ENCODE measurements at places on chromosomes 2 and 18.

- peak; percentile 51 for DNase-seq
These were observed 35.7 kb downstream of the CDC42EP3 start for GRCh38 chr2:37635504-37636380.

DNA sequence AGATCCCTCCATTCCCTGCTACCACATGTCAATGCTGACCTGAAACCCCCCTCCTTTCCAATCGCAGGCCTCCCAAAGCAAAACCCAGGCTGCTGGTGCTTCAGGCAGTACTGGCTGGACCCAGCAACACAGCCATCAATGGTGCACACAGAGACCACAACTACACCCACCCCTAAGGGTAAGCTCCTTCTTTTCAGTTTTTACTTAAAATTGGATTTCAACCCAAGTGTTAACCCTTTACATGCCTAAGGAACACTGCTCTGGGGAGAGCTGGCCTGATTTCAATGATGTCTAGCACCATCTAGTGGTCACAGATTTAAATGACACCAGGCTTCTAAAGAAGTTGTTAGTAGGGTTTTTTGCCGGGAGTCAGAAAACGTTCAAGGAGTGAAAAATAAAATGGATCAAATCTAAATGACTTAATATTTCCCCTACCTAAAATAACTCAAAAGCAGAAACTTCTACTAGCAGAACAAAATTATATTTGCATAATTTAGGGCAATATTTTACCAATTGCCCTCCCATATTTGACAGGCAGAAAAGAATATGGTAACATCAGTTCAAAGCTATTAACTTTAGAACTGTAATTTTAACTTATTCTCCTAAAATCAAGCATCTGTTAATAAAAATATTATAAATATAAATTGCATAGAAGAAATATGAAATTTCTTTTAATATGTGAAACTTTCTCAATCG is 24.6 kb downstream of the FECH start:
- no peak for DNase-seq

DNA sequence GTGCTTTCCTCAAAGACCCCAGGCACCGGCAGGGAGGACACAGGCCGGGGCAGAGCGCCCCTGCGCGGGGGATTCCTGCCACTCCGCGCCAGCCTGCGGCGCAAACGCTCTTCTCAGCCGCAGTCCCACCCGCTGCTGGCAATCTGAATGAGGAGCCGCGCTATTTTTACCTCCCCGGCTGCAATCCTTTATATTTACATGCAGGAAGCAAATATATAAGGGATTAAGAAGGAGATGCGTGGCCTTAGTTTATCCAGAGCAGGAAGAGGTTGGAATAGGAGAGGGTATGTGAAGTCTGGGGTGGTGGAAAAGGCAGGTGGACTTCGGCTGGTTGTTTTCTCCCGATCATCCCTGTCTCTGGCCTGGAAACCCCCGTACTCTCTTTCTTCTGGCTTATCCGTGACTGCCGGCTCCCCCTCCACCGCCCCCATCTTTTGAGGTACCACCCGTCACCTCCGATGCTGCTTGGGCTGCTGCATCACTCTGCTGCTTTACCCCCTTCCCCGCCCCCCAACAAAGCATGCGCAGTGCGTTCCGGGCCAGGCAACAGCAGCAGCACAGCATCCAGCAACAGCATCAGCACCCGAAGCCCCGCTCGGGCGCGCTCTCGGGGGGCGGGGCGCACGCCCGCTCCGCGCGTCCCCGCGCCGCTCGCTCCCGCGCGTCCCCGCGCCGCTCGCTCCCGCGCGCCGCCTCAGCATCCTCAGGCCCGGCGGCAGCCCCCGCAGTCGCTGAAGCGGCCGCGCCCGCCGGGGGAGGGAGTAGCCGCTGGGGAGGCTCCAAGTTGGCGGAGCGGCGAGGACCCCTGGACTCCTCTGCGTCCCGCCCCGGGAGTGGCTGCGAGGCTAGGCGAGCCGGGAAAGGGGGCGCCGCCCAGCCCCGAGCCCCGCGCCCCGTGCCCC is at the start of gene ADAM23:
TSS of gene ADAM23 (plus strand) at position 700 of the 902 bp plus-strand sequence. CDS start 335 bp downstream, outside the sequence.
- peak; percentile 20 for DNase-seq

GRCh38 chr18:55462652-55463051 is 125.3 kb downstream of the TCF4 start:
- no peak for DNase-seq

GRCh38 chr18:70334728-70335329 is 46.0 kb downstream of the SOCS6 start:
- no peak for DNase-seq

DNA sequence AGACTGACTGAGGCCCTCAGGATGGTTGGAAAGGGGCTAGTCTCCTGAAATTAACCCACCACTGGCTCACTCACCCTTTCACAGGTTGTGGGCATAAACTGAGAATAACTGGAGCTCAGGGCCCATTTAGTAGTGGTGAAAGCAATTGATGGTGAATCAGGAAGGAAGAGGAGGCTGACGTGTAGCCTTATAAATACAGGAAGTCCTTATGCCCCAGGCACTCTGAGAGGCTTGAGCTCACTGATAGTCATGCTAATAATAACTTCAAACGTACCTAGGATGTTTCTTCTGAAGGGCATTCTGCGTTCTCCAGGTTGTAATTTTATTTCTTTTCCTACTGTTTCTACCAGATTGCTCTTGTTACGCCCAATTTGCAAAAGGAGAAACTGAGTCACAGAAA is 328.4 kb downstream of the CLIP4 start:
- no peak for DNase-seq

DNA sequence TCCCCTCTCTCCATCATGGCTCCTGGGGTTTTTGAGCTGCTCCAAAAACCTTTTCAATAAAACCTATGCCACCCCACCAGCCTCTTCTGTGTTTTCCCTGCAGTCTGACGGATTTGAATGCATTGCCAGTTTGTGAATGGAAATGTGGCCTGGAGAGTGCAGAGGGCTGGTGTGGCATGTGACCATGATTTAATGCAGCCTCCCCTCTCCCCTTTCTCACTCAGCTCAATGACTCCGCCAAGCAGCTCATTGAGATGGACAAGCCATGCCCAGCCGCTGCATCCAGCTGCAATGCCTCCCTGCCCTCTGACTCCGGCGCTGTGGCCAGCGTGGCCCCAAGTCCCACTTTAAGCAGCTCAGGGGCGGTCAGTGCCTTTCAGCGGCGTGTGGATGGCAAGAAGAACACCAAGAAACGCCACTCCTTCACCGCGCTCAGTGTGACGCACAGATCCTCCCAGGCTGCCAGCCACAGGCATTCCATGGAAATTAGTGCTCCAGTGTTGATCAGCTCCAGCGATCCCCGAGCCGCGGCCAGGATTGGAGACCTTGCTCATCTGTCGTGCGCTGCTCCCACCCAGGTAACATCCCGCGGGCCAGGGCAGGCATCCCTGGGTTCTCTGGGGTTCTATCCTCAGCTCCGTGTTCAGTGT is 215.3 kb downstream of the SEPTIN10 start:
- DNase-seq = no peak

DNA sequence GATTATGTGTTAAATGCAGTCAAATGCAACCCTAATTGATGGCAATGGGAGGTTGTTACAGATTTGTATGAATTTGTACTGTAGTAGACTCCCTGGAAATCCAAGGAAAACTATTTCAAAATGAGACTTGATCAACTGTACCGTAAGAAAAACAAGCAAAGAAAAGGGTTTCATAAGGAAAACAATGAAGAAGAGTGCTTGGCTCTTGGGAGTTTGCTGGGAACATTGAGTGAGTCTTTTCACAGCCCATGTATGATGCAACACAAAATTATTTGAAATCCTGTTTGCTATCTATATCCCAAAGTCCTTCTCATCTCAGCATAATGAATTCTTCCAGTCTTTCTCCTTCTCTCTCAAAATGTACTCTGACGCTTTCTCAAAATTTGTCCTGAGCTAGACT is 67.0 kb upstream of the OSR1 start:
- DNase-seq = no peak

DNA sequence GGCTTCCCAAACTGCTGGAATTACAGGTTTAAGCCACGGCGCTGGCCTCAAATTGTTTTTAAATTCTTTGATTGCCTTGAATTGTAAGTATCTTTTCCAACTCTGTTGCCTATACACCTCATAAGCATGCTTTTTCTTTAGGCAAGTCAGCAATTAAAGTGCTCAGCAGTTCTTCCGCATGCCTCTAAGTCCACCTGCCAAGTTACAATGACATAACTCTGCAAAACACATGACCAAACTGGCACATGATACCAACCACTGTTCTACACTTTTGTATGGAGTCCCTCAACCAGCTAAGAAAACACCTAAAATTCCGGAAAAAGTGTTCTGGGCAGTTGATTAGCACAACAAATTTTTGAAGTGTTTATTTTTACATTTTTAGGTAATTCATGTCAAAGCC is 5.1 kb downstream of the TXNL4A start:
- no peak for DNase-seq

DNA sequence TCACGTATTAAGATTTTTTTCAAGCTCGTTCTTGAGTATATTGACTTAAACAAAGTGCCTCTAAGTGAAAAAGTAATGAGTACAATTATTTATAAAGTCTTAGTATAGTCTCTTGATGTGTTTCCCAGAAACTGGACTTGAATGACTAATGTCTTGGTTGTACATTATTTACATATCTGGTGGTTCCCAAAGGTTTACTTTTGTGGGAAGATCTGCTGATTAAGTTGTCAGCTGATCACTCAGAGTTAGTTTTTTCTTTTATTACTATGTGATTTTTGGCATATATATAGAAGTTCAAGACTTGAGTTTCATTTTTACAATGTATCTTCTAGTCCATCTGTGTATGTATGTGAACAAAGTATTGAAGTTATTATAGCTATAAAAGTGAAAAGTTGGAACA is 29.5 kb downstream of the RNF144A start:
- DNase-seq = no peak

DNA sequence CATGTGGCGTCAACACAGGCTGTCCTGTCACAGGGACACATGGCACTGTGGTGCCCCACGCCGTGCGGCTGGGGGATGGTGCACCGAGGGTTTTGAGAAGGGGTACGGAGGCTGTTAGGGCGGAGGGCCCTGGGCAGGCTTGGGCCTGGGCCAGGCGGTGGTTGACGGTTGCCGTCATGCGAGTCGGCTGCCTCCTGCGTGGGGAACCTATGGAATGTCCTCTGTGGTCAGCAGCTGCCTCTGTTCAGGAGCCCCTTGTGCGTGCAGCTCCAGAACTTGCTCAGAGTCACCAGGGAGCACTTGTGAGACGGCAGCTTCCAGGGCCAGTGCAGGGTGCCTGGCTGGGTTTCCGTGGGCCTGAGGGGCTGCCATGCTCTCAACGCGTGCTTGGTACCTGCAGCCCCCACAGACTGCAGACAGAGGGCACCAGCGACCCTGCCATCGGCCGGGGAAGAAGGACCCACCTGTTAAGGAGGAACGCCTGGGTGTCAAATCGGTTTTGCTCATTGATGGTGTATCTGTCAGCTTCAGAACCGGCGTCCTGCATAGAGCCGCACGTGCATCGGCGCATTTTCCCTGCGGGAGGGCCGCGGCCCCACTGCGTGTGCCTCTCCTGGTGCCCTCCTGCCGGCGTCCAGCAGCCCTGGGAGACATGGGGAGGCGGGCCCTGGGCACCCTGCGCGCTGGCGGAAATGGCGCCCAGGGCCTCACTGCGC is 10.0 kb upstream of the D2HGDH start:
- peak; percentile 18 for DNase-seq

GRCh38 chr2:11829947-11830707 is 83.7 kb downstream of the LPIN1 start:
- peak; percentile 18 for DNase-seq

DNA sequence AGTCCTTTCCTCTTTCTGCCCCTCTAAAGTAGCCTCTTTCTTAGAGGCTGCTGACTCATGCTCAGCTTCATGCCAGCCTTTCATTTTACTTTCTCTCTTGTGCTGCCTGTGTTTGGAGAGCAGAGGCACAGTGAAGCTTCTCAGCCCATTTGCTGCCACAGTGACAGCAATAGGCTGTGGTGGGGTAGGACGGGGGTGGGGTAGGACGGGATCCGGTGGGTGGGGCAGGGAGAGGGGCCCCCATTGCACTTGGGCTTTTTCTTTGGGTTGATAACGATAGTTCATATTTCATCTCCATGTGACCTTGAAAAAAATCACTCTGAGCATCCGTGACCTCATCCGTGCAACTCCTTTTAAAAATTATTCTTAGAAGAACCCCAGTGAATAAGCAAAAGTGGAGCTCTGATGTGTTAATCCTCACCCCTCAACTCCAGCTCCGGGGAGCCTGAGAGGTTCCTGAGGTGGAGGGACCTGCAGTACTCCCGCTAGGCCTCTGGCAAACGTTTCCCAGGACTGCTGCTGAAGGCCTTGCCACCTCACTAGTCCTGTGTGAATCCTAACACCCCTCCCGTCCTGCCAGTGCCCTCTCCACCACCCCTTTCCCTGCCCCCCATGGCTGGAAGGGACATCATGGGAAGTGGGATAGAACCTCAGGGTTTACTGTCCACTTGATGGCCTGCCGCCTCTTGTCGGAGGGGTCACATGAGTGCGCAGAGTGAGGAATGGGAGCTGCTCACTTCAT is 70.8 kb downstream of the INPP4A start:
- DNase-seq = no peak

DNA sequence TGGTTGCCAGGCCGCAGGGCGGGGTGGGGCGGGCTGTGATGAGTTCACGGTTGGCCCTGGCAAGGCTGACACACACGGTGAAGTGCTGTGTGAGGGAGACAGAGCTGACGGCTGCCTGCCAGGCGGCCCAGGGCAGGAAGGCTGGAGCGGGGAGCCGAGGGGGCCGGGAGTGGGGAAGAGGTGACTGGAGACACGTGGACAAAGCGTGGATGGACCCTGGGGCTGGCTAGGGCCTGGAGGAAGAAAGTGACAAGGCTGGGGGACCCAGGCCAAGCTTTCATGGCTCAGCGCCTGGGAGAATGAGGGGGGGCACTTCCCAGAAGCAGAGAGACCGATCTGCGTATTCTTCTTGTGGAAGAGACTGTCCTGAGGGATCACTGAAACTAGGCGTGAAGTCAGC is 123.2 kb downstream of the DYSF start:
- DNase-seq = no peak

DNA sequence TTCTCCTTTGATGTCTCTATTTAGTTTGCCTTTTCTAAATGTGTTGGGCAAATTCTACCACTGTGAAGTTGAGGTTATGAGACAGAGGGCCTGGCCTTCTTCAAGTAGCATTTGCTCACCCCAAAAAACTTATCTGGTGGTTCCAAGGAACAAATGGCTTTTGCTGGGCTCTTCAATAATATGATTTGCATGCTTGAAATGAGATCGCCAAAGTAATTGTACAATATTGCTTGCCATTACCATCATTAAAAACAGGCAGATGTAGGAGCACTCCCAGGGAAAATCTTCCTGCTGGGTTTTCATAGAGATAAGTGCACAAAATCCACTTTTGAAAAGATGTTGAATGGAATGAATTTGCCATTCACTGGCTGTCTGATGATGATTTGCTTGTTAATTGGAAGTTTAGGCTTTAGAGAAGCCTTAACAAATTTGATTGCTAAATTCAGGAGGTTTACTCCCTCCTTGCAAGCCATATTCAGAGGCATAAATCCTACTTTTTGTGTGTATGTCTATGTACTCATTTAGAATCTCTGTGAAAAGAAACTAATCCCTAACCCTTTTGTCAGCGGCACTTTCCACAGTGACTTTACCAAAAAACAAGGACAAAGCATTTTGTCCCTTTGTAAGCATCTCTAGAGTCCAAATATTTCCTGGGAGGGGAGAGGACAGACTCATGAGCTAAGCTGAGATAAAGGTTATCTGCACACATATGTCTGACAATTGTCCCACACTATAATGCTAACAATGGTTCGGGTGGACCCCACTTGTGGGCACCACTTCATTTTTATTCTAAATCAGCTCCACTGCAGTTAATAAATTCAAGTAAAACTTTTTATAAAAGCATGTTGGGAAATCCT is 240.8 kb upstream of the PIK3C3 start:
- no peak for DNase-seq

All from activated CD4-positive, alpha-beta T cell treated with anti-CD3 and anti-CD28 coated beads, Interleukin-2, amount 50 U/mL, for 1 hour (primary cell).